ENCODE measurements at places on chromosomes 1 and 21.

- no peak overlapping the region for H3K27ac ChIP-seq
- no peaks in the 10 kb centered on the region for H3K4me1 ChIP-seq
- H3K36me3 ChIP-seq, result no peaks in the 10 kb centered on the region
- H3K27me3 ChIP-seq, result no peaks in the 10 kb centered on the region
- H3K4me3 ChIP-seq, result no peak overlapping the region
Measured at GRCh38 chr1:167587872-167588271, 34.3 kb upstream of the CREG1 start.

- no peak overlapping the region for H3K27ac ChIP-seq
- H3K27me3 ChIP-seq, result no peaks in the 10 kb centered on the region
- H3K4me3 ChIP-seq, result no peak overlapping the region
- DNase-seq, result no peak
- H3K4me1 ChIP-seq, result no peaks in the 10 kb centered on the region
- no peaks in the 10 kb centered on the region for H3K36me3 ChIP-seq
Measured at GRCh38 chr1:5907966-5908365, 84.3 kb downstream of the NPHP4 start.

GRCh38 chr1:209855623-209856022 is 27.9 kb downstream of the UTP25 start:
- H3K27ac ChIP-seq, result no peak overlapping the region
- H3K27me3 ChIP-seq, result no peaks in the 10 kb centered on the region
- no peaks in the 10 kb centered on the region for H3K4me1 ChIP-seq
- H3K36me3 ChIP-seq, result peaks cover 36% of the 10 kb centered on the region
- no peak for DNase-seq

DNA sequence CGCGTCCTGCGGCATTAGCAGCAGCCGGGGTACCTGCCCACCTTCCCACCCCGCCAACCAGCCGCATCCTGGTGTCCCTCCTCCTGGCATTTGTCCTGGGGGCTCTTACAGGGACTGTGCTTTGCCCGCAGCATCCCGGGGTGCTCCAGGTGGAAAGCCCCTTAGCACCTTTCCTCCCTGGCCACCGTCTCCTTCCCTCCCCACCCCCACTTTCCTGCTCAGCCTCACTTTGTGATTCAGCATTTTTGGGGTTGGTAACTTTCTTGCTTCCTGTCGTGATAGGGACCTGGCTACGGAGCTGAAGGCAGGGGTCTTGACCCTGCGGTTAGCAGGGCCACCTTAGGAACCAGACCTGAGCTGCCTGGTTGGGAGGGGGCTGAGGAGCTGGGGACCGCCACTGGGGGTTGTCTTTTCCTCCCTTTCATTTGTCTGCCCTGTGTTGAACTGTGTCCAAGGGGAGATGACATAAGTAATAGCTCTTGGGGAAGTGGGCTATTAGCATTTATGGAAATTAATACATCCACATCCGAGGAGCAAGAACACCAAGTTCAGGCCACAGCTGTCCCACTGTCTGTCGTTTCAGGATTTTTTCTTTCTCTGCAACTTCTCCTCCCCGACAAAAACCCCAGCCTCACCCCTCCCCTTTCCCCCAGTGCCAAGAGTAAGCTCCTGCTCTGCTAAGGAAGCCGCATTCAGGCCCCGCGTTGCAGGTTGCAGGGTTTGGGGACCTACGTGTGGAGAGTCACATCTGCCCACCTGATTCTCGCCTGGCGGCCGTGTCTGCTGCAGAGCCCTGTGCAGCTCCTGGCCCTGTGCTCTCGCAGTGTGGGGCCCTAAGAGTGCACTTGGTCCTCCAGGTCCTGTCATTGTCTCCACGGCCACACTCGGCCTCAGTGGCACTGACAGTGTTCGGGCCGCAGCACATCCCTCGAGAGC is 1.6 kb upstream of the NPHP4 start:
- peaks cover 13% of the 10 kb centered on the region for H3K36me3 ChIP-seq
- no peak for DNase-seq
- H3K4me1 ChIP-seq, result peaks cover 39% of the 10 kb centered on the region
- H3K4me3 ChIP-seq, result peak overlapping the region; percentile 44
- no peaks in the 10 kb centered on the region for H3K27me3 ChIP-seq

DNA sequence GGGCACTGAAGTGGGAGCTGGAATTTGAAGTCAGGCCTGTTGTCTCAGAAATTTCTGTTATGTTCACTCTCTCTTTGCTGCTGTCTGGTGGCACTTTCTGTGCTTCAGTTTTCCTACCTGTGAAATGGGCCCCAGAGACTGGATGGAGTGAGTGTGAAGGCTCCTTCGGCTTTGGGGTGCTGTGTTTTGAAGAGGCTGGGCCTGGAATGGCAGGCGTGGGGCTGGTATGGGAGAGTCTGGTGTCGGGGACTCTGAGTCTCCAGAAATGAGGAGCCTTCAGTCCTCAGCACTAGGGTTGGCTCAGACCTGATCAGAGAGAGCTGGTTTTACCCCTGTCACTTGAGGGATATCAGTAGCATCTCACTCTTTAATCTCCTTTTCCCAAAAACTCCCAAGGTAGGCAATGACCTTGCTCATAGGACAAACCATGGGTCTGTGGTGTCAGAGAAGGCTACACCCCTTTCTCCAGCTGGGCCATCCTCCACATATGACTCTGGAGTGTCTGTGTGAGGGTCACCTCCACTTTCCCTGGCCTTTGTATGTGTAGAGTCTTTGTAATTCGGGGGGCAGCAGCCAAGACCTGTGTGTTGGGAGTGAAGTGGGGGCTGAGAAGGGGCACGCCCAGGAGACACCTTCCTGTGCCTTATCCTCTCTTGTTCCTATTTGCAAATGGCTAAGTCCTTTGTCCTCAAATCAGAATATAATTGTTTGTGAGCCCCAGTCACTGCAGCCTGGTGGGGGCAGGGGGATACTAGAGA is 279.9 kb downstream of the PTPRU start:
- no peaks in the 10 kb centered on the region for H3K27me3 ChIP-seq
- H3K36me3 ChIP-seq, result no peaks in the 10 kb centered on the region
- no peak overlapping the region for H3K4me3 ChIP-seq
- no peak for DNase-seq

DNA sequence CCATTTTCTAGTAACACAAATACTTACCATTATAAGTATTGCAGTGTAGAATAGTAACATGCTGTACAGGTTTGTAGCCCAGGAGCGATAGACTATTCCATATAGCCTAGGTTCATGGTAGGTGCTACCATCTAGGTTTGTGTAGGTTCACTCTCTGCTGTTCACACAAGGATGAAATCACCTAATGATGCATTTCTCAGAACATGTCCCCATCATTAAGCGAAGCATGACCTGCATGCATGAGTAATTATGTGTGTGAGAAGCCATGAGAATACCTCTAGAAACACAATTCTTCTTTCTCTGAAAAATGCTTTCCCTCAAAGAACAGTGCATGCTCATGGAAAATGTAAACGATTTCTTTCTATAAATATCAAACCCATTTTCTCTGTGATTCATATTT is 69.3 kb downstream of the NR5A2 start:
- DNase-seq, result no peak
- no peak overlapping the region for H3K4me3 ChIP-seq

All from natural killer cell (primary cell).